Kidney (tissue), 22 donors: ENCODE measurements at places on chromosomes 7 and 10. TPM values are rescaled to one million over a fixed set of nuclear protein-coding genes. Genes with fewer than 3 reads are reported as not detected.

The SPDYE1 gene
- not detected for total RNA-seq

The TMEM184A gene
- 11.0 TPM for total RNA-seq

- DNase-seq, result no peak
Measured at GRCh38 chr7:128767475-128768110, 8.0 kb downstream of the OPN1SW start.

DNA sequence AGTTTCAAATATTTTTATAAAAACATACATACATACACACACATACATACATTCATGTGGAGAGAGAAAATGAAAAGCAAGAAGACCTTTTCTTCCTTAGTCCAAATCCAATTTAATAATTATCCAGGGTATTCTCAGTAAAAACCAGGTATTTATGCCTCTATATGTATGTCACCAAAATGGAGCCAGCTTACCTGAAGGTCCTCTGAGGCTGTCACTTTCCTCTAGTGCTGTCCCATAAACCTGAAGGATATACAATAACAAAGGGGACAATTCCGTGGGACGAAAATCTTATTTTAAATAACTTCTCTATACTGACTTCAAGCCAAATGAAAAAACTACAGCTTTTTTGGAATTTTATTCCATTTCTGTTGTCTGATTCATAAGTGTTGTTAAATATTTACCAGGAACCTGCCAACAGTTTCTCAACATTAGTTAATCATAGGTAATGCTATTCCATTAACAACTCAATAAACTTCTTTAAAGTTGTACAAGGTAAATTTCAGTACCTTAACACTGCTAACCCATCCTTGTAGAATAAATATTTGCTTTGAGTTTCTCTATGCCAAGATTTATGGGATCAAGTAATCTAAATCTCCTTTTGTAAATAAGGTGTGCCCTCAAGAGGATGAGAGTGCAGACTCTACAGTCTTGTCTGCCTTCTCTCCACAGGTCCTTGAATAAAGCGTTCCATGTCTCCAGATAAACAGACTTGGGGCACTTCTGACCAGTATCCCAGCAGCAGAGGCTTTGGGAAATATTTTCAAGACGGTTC is 260.3 kb downstream of the AHR start:
- DNase-seq, result no peak

DNA sequence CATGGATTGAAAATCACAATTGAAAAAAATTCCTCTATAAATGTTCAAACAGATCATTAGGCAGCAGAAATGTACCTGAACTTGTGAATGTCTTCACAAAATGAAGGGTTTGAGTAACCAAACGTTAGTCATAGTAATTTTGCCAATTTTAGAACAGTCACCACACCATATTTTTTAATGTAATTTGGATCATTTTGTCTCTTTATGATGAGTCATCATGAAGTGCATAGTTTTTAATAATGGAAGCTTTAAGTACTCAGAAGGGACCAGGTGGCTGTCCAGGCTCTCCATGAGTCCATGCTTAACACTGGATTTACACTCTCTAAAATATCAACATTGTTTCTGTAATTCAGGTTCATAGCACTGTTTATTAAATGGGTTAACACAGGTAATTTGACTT is 219.2 kb downstream of the ETV1 start:
- DNase-seq, result no peak

The NXPH1 gene
- total RNA-seq, result not detected

The ATOH7 gene
- total RNA-seq, result 0.16 TPM

DNA sequence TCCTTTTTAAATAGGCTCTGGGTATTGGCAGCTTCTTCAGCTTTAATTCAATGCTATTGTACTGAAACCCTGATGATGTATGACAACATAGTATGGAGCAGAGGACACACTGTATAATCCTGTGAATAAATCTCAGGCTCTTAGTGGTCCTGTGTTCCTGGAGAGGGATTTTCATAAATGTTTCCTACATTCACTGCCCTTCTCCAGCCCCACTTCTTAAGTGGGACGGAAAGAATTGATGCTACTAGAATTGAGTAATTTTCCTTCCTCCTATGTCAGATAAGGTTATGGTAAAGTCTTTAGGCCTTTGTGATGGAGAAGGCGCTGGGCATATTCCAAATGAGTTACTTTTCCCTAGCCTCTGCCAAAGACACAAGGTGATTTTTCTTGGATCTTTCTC is 779.4 kb downstream of the TNS3 start:
- DNase-seq, result no peak
